MCF 10A (cell line): ENCODE measurements at places on chromosomes 4 and X. TPM values are rescaled to one million over a fixed set of nuclear protein-coding genes. Genes with fewer than 3 reads are reported as not detected.

DNA sequence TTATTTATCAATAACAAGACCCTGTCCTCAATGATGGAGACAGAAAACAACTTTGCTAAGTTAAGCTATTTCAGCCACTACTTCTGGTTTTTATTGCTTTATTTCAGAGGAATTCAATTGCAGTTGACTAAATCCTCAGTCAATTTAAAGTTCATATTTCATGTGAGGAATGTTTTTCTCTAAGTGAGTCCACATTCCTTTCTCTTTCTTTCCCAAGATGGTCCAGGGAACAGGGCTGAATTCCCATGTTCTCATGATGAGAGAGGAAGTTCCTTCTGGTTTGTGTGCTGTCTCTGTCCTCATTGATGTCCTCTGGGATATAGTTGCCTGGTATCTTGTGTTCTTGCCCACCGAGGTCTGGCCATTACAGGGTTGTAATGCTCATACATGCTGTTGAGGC is 117.2 kb downstream of the SLIT2 start:
- no peak for DNase-seq

The TCEAL7 gene
- total RNA-seq: not detected in 2 replicates

The PDGFRA gene
- total RNA-seq: not detected in 2 replicates

DNA sequence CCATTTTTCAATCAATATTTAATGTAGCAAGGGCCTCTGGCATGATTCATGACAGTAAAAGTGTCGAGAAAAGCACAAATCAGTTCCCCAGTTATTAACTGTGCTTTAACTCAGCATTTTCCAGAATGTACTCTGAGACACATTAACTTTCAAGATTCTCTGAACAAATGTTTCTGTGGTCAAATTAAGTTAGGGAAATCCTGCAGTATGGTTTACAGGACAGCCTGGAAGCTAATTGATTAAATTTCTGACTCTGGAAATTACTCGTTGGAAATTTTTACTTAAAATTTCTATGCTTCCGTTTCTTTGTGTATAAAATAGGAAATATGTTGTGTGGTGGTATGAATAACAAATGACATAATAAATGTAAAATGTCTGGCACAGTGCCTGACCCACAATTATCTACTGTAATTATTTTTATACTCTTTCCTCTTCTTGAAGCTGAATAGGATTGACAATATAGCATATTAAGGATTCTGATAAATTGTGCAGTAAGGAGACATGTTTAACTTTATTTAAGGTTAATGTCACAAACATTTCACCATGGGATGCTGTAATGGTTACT is 33.7 kb downstream of the STK32B start:
- no peak for DNase-seq
